ENCODE measurements at places on chromosomes 1 and 21. TPM values are rescaled to one million over a fixed set of nuclear protein-coding genes. Genes with fewer than 3 reads are reported as not detected.

Gene TNFRSF18
- not detected for total RNA-seq

Gene ASTN1
- 0.06 TPM for total RNA-seq

Gene LRRC71
- not detected for total RNA-seq

- no peak for DNase-seq
Observed at GRCh38 chr1:207069061-207069460, 16.0 kb downstream of the PFKFB2 start.

DNA sequence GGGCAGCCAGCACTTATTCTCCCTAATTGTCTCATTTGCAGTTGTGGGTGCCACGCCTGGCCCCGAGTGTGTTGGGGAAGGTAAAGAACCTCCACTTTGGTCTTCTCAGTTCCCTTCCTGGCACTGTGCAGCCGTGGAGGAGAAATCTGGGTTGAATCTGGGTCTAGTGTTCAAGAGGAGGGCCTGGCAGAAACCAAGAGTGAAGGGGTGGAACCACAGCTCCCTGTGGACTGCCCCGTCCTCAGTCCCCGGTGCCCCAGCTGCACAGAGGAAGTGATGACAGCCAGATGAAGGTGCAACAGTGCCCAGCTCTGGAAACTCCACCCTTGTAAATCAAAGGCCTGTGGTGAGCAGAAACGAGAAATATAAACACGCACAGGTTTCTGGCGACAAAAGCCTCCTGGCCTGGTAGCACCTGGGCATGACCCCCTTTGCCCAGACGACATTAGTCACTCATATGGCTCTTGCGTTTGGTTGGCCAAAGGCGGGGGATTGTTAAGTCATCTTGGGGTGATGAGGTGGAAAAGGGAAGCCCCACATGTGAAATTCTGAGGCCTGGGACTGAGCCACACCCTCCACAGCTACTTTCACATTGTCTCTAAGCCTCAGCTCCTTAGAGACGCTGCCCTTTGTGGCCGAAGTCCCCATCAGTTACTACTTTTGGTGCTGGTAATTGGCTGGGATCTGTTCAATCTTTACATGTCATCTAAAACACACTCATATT, 4.2 kb upstream of the ECE1 start:
- DNase-seq, result peak; percentile 25

GRCh38 chr1:166839600-166840308, 479 bp downstream of the POGK start:
- DNase-seq, result peak; percentile 48

- DNase-seq, result no peak
Observed at GRCh38 chr1:51093581-51093980, 8.4 kb upstream of the C1orf185 start.

DNA sequence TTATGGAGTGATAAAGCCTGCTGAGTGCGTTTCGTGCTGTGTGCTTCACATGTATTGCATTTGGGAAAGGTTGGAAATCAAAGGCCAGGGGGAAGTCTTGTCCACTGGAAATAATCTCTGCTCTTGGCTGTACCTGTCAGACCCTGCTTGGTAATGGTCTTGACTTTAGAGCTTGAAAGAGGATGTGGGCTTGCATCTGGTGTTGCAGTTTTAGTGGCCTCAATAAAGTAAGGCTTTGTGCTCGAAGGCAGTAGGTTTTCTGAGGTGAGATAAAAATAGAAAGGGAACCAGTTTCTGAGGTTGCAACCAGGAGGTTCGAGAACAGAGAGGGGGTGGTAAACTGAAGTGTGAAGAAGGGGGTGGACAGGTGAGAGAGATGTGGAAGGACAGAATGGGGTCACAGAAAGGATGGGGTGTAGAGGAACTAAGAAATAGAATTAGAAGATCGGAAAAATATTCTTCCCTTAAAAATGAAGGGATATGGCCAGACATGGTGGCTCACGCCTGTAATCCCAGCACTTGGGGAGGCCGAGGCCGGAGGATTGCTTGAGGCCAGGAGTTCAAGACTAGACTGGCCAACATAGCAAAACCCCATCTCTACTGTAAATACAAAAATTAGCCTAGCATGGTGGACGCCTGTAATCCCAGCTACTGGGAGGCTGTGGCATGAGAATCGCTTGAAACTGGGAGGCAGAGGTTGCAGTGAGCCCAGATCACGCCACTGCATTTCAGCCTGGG, 1.5 kb downstream of the S100PBP start:
- DNase-seq, result no peak

GRCh38 chr1:58060559-58061170, 485.9 kb downstream of the OMA1 start:
- no peak for DNase-seq

GRCh38 chr21:25402134-25402961, 204.9 kb downstream of the MRPL39 start:
- no peak for DNase-seq

GRCh38 chr1:115462566-115463076, 124.6 kb upstream of the NGF start:
- no peak for DNase-seq

Data from SJSA1 (cell line).